ENCODE measurements at places on chromosomes 2 and 18.
A peak's percentile ranks its signal among the peaks of the same experiment; 100 is the strongest.

GRCh38 chr2:216692636-216693413 is 2.5 kb downstream of the IGFBP5 start:
- H3K27ac ChIP-seq = peak overlapping the region; percentile 84
- H3K4me3 ChIP-seq = peak overlapping the region; percentile 61
- peaks cover 72% of the 10 kb centered on the region for H3K4me1 ChIP-seq
- peaks cover 14% of the 10 kb centered on the region for H3K36me3 ChIP-seq

- no peak for DNase-seq
- no peak overlapping the region for H3K4me3 ChIP-seq
- no peaks in the 10 kb centered on the region for H3K4me1 ChIP-seq
- no peaks in the 10 kb centered on the region for H3K27me3 ChIP-seq
- no peaks in the 10 kb centered on the region for H3K36me3 ChIP-seq
These were observed 38.3 kb downstream of the CRYGD start for GRCh38 chr2:208086029-208086428.

DNA sequence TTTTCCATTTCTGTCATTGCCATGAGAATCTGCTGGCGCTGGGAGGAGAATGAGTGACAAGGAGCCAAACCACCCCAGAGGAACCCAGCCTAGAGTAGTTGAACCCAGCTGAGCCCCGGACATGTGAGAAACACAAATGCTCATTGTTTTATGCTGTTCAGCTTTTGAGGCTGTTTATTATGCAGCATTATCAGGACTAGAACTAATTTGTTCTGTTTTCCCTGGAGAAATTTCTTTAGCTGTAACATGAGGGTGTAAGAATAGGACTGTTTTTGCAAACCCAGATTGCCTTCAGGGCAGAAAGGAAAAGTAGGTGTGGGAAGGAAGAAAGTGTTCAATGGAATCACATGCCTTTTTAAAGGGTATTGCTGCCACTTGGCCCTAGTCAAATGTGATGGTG is 28.5 kb upstream of the DOCK10 start:
- H3K27ac ChIP-seq = no peak overlapping the region
- H3K27me3 ChIP-seq = no peaks in the 10 kb centered on the region
- H3K4me3 ChIP-seq = no peak overlapping the region
- DNase-seq = no peak
- H3K36me3 ChIP-seq = no peaks in the 10 kb centered on the region

GRCh38 chr2:178142274-178143065 is 30.2 kb downstream of the RBM45 start:
- H3K27ac ChIP-seq = no peak overlapping the region
- no peaks in the 10 kb centered on the region for H3K4me1 ChIP-seq
- no peak for DNase-seq
- no peaks in the 10 kb centered on the region for H3K36me3 ChIP-seq
- H3K4me3 ChIP-seq = no peak overlapping the region
- H3K27me3 ChIP-seq = peaks cover 16% of the 10 kb centered on the region

DNA sequence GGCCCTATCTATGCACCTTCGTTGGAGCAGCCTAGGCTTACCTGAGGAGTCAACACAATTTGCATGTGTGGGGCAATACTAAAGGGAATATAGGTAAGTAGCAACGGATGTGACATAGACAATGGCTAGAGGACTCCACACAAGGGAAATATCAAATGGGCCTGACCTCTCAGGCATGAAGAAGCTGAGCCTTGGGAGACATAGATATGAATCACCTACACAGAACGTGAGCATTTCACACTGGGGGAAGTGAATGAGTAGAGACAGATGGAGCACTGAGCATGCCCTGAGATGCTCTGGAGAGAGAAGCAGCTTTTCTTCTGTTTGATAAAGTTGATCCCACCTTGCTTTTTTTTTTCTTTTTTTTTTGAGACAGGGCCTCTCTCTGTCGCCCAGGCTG is 97.9 kb downstream of the ATL2 start:
- H3K27ac ChIP-seq = no peak overlapping the region
- no peaks in the 10 kb centered on the region for H3K27me3 ChIP-seq
- H3K36me3 ChIP-seq = no peaks in the 10 kb centered on the region
- H3K4me3 ChIP-seq = no peak overlapping the region
- DNase-seq = no peak

- no peak overlapping the region for H3K4me3 ChIP-seq
- H3K27ac ChIP-seq = no peak overlapping the region
- H3K36me3 ChIP-seq = no peaks in the 10 kb centered on the region
- peaks cover 92% of the 10 kb centered on the region for H3K4me1 ChIP-seq
- no peaks in the 10 kb centered on the region for H3K27me3 ChIP-seq
- no peak for DNase-seq
These were observed 37.5 kb downstream of the MAP4K3 start for GRCh38 chr2:39399570-39399969.
